ENCODE measurements at places on chromosomes 6 and 20.

- no peak for DNase-seq
These were observed 61.9 kb upstream of the NRSN1 start for GRCh38 chr6:24064106-24064505.

DNA sequence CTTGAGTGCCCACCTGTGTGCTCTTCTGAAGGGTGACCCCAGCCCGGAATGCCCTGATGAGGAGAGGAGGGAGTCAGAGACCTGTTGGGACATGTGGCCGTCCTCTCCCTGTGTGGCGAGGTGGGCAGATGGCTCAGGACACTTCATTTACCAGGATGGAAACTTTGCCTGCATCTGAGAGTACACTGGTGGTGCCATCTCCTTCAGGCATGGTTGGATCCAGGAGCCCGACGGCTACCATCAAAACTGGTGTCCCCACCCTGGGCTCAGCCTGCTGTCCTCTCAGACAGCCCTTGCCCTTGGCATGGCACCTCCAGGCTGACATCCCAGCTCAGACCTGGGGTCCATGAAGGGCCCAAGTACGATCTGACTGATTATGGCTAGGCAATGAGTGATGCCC, 7.0 kb upstream of the OSBPL2 start:
- no peak for DNase-seq

DNA sequence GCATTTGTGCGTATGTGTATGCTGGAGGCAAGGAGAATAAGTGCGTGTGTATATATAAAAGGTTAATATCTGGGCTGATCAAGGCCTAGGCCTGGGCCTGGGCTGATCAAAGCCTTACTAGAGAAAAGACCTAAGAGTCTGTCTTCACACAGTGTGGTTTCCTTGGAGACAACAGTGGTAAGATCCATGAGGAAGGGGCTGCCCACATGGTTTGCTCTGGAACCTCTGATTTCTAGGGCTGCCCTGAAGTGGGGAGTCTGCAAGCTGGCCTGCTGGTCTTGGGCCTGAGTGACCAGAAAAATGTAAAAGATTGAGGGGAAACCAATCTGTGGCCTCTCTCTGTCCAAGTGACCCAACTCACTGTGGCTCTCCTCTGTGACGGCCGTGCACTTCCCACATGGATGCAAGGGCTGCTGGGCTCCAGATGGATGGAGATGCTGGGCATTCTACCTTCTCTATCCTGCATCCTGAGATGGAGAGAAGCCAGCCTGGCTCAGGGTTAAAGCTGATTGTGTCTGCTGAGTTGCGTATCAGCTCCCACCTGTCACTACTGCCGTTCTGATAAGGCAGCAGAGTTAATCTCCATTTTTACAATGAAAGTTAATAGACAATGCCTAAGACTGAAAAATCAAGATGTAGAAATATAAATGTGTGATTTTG, 90.3 kb upstream of the NXT1 start:
- no peak for DNase-seq

GRCh38 chr20:45835329-45835765, 1.7 kb downstream of the SNX21 start:
- no peak for DNase-seq

GRCh38 chr20:18669241-18670019, 81.6 kb downstream of the DTD1 start:
- DNase-seq, result no peak

DNA sequence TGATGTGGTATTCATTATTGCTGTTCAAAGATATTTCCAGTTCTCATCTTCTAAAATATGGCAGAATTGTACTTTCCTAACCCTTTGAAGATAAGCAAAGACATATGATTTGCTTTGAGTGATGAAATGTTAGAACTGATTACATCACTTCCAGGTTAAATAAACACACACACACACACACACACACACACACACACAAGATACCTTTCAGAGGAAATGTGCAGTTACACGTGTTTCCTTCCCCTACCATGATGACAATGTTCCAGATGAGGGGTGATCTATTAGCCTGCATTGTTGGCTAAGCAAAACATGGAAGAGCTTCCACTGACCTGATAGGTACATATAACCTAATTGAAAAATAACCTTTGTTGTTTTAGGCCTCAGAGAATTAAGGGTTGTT, 11.7 kb upstream of the FRK start:
- DNase-seq, result no peak

GRCh38 chr6:137223370-137224131, 4.4 kb upstream of the IFNGR1 start:
- no peak for DNase-seq

DNA sequence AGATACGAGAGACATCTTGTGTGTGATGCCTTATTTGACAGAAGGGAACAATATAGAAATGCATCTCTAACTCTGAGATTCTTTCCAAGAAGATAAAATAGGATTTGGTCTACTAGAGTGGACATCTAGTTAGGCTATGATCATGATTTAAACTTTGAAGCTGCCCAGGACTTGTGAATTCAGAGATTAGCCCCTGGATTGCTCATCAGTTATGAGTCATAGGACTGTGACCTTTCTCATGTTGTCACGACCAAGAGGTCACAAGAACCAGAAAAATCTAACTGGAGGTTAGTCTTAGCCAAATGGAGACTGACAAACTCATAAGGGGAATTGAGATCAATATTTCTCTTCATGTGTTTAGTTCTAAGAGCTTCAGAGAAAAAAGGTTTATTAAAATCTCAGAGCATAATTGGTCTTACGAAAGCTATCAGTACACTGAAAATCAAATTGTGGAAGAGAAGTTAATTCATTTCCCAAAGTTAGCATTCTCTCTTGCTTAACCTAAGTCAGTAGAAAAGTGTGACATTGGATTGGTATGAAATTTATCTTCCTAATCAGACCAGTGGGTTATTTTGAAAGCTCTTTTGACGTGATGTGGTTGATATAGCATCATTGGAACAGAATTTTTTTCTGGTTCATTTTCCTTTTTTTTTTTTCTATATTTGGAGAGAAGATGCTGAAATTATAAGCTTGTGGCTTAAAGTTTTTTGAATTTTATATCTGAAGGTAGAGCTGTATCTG, 245.7 kb downstream of the RNF144B start:
- DNase-seq, result no peak

DNA sequence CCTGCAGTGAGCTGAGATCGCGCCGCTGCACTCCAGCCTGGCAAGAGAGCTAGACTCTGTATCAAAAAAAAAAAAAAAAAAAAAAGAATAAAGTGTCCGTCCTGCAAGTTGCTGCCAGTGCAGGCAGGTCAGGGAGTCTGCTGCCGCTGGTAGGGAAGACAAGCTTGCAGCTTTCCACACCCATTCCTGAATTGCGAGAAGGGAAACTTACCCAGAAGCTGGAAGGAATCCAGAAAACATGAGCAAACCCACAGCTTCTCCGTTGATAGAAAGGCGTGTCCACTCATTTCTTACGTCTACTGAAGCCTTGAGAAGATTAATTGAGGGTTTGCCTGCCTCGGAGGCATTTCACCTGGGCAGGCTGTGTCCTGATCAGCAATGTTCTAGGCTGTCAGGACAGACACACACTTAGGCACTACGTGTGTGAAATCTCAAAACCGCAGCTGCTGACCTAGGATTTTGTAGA, 61.6 kb upstream of the DSP start:
- DNase-seq, result no peak

DNA sequence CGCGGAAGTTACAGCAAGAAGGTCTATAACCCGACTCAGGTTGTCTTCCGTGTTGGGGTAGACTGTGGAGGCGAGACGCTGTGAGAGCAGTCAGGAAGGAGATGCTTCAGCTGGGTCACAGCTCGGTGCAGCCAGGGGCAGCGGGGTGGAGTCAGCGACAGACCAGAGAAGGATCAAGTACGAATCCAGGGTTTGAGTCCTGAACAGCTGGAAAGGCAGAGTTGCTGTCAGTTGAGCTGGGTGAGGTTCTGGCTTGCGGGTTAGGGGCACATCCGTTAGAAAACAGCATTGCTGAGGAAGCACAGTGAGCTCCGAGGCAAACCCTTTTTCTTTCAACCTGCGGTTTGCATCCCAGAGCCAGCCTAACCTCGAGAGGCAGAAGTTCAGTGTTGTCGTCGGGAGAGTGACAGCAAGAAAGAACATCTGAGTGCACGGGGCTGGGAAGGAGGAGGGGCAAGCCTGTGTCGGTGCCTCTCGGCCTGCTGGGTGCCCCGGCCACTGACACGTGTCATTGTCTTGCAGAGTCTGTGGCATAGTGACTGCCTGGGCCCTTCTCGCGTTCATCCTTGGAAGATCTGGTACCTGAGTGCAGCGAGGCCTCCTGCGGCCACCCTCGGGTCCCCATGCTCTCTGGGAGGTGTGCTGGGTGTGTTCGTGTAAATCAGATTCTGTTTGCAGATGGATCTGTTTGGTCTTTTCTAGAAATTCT, 20.0 kb downstream of the PNLDC1 start:
- no peak for DNase-seq

DNA sequence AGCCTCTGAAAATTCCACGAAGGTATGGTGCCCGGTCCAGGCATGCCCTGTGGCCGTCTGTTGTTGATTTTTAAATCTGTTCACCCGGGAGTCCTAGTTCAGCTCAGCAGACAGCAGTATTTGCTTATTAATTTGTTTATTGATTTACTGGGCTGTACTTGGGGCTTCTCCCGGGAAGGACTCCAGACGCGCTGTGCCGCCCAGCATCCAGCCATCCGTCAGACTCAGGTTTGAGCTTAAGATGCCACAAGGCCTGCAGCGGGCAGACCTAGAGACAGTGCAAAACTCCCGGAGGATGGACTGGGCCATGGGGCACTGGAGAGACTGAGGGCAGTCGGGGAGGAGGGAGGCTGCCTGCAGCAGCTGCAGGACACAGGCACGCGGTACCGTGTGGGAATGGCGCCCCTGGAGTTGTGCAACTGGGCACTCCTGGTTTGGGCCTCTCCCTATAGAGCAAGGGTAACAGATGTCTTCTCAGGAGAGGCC, 17.3 kb upstream of the CCDC167 start:
- DNase-seq, result no peak

- DNase-seq, result no peak
These were observed 3.1 kb downstream of the NTSR1 start for GRCh38 chr20:62711703-62712101.

GRCh38 chr6:113129991-113130390, 727.2 kb upstream of the MARCKS start:
- no peak for DNase-seq

GRCh38 chr6:142381181-142381580, 79.4 kb downstream of the ADGRG6 start:
- DNase-seq, result no peak

GRCh38 chr20:56361900-56362299, 3.1 kb downstream of the FAM210B start:
- no peak for DNase-seq

DNA sequence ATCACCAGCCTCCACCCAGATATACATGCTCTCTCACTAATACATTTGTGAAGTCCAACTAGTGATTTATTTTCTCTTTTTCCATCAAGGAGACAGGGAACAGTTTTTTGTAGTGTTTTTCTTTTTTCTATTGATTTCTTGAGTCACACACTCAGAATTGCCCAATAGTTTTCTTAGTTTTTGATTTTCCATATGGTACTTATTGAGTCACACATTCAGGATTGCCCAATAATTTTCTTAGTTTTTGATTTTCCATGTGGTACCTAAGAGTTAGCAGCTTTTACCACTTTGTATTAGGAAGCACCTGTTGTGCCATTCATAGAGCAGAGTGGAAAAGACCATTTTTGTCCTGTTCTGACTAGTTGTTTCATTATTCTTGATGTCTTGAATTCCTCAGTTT, 1268.8 kb downstream of the EPHA7 start:
- no peak for DNase-seq

GRCh38 chr6:104431096-104431495, 428.6 kb downstream of the HACE1 start:
- DNase-seq, result no peak

DNA sequence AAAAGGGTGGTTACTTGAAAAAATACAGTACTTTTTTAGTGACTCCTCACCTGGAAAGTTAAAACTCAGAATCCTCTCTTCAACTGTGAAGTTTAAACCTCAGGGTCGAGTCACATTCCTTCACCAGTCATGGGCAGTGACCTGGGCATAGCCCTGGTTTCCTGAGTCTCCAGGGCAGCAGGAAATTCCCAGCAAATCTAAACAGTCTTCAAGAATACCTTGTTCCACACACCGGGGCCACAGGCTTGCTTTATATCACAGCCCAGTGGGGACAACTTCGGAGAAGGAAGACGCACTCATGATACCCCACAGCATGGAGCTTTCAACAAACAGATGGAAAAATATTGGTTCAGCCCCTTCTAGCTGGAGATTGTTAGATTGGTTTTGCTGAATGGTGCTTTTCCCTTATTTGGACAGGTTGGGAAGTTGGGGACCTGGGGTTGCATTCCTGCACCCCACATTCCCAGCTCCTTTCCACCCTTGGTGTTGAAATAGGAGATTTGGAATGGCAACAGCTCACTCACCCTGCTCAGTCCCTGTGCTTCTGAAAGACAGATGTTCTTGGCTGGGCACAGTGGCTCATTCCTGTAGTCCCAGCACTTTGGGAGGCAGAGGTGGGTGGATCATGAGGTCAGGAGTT, 113.0 kb upstream of the TMEM170B start:
- no peak for DNase-seq

GRCh38 chr6:1393641-1394283, 4.4 kb downstream of the FOXF2 start:
- no peak for DNase-seq

DNA sequence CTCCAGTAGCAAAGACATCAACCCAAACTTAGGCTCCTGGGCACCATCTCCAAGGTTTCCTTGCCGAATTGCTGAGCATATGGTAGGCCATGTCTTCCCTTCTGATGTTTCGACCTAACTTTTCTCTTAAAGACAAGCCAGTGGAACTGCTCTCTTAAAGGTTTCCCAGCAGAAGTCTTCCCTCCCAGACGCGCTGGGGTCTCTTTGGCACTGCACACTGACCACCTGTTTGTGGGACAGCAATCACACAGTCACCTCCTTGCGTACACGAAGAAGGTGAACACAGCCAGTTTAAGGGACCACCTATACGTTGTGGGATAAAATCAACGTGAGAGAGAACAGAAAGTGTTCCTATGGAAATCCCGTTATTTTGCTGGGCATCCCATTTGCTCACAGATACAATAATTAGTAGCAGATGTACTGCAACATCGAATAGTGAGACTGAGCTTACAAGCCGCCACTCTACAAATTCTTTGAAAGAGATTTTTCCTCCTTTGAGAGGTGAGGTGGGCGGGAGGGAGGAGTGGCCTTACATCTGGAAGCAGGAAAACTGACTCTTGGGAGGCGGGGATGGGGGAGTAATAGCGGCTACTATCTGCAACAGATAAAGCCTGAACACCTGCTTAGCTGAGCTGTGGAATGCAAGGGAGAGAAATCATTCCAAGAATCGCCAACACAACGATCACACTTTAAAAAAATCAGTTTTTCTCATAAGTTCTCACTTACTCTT, 9.9 kb downstream of the GRIK2 start:
- no peak for DNase-seq

DNA sequence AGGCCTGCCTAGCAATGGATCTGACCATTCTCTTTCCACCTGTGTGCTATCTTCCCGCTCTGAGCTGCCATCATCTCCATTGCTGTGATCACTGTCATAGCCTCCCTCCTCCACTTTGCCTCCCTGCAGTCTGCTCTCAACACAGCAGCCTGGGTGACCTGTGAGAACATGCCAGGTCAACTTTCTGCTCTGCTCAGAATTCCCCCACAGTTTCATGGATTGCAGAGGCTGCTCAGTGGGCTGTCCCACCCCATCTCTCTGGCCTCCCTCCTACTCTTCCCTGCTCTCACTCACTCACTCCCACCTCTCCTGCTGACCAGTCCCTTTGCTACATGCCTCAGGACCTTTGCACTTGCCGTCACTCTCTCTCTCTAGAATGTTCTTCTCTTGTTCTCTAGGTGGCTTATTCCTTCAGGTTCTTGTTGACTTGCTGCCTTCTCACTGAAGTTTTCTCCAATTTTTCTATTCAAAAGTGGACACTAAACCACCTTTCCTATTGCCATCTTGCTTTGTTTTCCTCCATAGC, 159.9 kb downstream of the CD83 start:
- no peak for DNase-seq

- DNase-seq, result no peak
These were observed 8.0 kb downstream of the INSM1 start for GRCh38 chr20:20375862-20376261.

Data from 8988T (cell line).